ENCODE measurements at places on chromosomes 7 and 10.

DNA sequence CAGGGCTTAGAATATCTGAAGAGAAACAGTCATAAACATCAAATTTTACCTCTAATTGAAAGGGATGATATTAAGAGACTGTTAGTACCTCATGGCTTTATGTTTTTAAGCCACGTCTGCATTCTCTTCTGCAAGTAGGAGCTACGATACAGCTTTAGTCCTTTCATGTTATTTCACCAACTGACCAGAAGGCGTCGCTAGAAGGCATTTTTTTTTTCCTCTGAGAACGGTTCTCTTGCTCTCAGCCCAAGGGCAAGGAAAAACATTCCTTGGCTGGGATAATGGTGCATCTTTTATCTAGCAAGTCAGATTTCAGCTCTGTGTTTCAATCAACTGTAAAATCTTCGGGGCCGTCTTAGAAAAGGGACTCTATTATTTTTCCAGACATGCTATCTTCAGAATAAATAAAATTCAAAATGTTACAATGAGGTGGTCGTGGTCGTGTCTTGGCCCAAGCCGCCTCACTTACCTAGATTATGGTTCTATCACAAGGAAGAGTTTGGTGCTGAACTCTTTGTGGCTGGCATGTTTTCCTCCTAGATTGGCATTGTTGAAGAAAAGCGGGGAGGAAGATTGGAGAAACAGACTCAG lies 41.6 kb upstream of the LYZL2 start:
- peak; percentile 69 for DNase-seq

DNA sequence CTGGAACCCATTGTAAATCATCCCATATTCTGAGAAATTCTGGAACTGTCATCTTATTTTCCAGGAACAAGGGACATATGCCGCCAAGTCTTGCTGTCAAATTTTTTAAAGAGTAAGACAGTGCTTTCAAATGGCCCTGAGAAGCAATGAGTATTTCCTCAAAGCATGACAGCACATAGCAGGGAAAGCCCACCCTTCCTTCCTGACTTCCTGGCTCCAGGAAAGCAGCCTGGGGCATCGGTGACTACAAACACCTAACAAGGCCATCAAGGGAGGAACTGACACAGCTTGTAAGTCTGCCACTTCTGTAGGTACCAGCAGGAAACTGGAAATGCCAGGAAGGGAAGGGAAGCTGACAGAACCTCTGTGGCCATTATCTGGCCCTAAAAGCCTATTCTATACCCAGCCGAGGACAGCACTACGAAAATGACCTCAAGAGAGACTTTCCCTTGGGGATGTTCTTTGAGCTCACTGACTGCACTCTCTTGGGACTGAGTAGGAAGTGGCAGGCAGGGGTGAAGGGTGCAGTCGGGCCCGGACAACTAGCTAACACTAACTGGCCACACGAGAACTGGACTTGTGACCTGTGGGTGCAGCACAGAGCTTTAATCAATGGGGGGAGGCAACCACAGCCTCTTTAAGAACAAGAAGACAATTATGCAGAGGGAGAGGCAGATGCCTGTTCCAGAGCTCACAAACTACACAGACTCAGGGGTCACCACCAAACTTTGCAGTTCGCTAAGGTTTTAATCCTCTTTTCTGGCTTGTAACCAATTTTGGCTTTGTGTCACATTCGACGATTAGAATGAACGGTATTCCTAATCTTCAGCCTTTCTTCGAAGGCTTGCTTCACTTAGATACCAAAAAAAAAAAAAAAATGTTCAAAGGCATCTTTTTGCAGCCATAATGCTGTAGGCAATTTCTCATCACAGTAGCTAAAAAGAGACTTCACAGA lies 52.0 kb downstream of the GRB10 start:
- DNase-seq: no peak

DNA sequence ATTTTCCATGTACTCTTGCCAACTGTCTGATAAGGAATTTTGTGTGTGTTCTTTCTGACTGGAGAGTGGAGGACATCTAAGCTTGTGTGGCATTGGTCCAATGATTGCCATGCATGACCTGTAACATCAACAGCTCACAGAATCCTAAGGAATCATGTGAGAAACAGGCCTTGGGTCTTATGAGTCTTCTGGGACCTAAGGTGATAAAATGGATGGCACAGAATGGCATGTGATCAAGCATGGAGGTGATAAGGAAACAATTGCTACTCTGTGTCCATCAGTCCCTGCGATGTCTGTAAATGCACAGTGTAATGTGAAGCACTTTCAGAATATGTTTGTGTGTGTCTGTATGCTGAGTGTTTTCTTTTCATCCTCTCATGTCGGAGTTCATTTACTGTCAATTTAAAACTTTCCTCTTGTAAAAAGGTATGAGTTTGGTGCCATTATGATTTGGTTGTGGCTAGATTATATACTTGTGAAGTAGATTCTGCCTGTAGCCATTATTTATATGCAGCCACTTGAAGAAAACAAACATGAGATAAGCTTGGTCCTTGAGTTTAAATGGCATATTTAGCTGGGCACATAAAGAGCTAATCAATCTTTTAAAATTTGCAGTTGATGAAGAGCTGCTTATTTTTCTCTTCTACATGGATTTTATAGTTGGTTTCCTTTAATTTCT lies 127.5 kb downstream of the VPS50 start:
- DNase-seq: no peak

DNA sequence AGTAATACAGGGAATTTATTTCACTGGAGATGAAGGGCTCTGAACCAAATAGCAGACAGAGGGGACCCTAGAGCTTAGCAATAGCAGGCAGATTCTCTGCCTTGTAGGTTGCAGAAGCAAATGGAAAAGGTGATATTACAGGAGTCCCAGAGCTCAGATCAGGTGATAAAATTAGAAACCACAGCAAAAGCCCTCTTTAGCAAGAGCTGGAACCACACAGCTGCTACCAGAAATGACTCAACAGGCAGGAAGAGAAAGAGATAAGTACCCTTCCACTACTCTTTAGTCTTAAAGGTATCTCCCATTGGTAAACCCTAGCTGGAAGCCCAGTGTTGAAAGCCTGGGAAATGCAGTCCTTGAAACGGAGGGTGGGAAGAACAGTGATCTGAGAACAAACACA lies 535.6 kb upstream of the GHITM start:
- DNase-seq: no peak

DNA sequence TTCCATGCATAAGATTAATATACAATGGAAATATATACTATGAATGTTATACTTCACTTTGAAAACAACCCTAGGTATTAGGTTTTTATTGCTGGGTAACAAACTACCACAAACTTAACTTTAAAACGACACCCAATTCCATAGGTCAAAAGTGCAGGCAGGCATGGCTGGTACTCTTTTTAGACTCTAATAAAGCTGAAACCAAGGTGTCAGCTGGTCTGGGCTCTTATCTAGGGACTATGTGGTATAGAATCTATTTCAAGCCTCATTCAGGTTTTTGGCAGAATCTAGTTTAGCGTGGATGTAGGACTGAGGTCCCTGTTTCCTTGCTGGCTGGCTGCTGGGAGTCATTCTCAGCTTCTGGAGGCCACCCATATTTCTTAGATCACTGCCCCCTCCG lies 65.0 kb upstream of the TMEM168 start:
- DNase-seq: no peak

DNA sequence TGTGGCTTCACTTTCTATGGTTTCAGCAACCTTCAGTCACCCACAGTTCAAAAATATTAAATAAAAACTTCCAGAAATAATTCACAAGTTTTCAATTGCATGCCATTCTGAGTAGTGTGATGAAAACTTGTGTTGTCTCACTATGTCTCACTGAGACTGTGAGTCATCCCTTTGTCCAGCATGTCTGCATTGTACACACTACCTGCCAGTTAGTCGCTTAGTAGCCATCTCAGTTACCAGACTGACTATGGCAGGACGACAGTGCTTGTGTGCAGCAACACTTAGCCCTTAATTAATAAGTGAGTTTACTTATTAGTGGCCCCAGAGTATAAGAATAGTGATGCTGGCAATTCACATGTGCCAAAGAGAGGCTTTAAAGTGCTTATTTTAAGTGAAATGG lies 22.5 kb downstream of the CCDC186 start:
- DNase-seq: no peak

DNA sequence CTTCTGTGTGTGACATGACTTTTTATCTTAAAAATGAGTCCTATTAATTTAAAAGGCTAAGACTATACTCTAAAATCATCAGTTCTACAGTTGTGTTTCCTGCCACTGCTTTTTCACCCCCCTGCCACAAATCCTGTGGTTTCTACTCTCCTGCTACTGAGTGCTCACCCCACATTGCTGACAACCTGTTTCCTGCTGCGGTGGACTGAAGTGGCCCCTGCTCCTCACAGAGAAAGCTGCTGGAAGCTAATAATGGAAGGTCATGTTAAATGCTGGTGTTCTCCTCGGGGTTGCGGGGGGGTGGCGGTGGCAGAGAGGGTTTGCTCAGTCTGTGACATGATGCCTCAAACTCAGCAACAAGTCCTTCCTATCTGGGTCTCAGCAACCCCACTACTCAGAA lies 113.2 kb upstream of the INHBA start:
- DNase-seq: no peak

- no peak for DNase-seq
Measured at GRCh38 chr7:31058122-31058521, 6.0 kb downstream of the ADCYAP1R1 start.

DNA sequence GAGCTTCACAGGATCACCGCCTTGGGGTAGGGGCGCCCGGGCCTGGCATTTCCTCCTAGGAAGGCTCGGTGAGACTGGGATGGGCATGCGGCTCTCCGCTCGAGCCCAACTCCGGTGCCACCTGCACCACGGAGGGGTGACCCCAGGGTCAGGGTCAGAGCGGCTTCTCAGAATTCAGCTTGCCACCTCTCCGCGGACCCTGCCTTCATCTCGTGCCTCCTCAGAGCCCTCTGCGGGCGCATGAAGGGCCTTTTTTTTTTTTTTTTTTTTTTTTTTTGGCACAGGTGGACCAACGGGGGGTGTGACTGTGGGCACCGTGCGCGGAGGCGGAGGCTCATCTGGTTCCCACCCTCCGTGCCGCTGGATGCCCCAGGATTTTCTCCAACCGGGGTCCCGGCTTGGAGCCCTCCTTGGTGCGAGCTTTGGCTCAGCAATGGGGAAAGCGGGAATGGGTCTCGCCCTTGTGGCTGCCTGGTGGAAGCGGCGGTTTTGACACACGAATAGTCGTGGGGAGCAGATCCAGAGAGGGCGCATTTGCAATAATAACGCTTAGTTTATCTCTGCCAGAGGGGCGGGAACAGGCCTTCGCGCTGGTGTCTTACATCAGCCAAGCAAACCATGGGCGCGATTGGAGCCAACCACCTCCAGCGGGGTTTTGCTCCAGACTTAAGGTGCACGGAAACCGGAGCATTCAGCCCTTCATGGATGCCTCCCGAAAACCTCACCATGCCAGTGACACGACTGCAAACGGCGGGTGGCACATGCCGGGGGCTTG lies 5.0 kb upstream of the TNRC18 start:
- DNase-seq: peak; percentile 61

DNA sequence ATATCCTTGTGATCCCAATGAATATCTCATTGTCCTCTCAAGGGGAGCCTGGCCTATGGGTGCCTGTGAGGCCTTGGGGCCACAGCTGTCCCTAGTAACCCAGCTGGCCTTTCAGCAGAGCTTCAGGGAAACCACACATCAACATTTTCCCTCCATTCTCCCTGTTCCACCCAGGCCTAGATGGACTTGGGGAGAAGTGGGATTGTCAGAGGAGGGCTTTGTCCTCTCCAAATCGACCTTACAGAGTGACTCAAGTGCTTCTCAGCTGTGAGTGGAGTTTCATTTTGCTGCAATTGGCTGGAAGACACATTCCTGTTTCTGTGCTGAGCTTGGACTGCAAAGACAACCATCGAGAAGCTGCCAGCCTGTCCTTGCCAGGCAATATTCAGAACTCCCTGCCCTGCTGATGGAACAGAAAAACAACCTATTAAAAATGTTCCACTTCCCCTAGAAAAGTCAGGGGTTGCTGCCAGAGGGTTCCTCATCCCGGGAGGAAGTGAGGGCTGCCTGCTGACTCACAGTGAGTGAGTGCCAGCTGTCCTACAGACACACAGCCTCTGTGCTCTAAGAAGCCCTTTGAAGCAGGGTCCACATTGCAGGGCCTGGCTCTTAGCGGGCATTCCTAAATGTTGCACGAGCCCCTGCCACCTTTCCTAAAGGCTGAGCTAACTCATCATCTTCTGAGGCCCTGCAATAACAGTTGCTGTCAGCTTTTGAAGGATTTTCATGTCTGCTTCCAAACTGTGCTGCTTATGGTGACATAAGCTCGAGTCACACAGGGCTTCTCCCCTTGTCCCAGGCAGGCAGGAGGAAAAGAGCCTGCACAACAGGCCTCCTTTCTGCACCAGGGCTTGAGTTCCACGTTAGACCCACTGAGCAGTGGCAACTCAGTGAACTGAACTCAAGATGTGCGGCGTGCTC lies 20.5 kb downstream of the STRA8 start:
- peak; percentile 32 for DNase-seq

DNA sequence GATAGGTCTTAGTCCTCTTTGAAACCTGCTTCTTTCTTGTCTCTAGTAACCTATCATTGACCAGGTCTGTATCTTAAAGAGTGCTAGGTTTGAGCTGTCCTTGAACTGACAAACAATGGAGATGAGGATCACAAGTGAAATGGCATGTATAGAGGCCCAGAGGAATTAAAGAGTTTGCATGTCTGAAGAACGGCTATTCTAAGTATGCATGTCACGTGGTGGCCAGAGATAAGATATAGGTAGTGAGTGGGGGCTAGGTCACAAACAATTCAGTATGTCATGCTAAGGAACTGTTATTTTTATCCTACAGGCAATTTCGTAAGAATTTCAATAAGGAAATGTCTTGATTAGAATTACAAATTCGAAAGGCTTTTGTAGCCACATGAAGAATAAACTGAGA lies 95.3 kb downstream of the SUGCT start:
- DNase-seq: no peak

GRCh38 chr10:90179696-90180407 lies 478.5 kb downstream of the KIF20B start:
- DNase-seq: peak; percentile 19

GRCh38 chr10:70534281-70534680 lies 55.7 kb downstream of the PALD1 start:
- DNase-seq: no peak

Data from ELF-1 (cell line).